ELF-1 (cell line): ENCODE measurements at places on chromosomes 6 and 20.

DNA sequence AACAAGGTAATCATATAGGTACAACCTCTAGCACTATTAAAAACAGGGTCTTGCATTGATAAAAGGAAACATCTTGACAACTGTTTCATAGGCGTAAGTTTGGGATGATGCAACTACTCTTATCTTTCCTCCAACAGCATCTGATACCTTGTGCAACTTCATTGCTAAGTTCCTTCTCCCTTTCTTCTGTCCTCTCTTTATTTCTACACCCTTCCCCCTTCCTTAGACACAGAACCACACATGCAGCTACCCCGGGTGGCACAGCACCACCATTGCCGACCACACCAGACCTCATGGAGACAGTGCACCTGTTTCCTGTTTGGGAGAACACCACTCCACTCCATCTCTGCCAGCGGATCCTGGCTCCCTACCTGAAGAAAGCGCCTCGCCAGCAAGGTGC lies 14.4 kb downstream of the MYB start:
- no peak for DNase-seq

- DNase-seq = no peak
Observed at GRCh38 chr6:40626886-40627285, 39.7 kb upstream of the LRFN2 start.

DNA sequence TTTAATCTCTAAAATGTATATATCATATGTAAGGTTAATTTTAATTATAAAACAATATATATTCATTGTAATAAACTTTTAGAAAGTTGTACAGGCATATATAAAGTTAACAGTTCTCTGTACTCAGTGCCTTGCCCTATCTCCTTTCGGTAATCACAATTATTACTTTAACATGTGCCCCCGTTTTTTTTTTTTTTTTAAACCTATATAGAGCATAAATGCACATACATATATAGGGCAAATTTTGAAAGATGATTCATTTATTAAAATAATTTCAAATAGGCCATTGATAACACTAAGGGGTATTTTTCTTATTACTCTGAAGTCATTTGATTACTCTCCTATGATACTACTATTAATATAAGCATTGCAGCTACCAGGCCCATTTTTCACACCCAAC lies 1.9 kb downstream of the ASF1A start:
- no peak for DNase-seq

- DNase-seq = no peak
Observed at GRCh38 chr6:2718334-2719092, 32.2 kb downstream of the MYLK4 start.

DNA sequence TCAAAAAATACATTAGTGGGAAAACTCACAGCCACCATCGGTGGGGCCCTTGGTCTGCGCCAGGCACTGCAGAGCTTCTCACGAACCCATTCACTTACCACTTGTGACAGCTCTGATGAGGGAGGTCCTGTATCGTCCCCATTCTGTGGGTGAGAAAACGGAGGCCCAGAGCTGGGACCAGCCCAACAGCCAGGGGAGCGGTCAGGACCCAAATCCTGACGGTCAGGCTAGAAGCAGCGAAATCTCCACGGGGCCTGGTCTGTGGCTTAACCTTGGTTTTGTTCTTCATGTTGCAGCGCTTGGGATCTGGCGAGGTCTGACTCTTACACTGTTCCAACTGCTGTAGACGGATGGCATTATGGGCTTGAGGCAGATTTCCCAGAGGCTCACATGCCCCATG lies 7.7 kb upstream of the VSX1 start:
- no peak for DNase-seq
